Activated naive CD4-positive, alpha-beta T cell (primary cell): ENCODE measurements at places on chromosomes 6 and 20.

DNA sequence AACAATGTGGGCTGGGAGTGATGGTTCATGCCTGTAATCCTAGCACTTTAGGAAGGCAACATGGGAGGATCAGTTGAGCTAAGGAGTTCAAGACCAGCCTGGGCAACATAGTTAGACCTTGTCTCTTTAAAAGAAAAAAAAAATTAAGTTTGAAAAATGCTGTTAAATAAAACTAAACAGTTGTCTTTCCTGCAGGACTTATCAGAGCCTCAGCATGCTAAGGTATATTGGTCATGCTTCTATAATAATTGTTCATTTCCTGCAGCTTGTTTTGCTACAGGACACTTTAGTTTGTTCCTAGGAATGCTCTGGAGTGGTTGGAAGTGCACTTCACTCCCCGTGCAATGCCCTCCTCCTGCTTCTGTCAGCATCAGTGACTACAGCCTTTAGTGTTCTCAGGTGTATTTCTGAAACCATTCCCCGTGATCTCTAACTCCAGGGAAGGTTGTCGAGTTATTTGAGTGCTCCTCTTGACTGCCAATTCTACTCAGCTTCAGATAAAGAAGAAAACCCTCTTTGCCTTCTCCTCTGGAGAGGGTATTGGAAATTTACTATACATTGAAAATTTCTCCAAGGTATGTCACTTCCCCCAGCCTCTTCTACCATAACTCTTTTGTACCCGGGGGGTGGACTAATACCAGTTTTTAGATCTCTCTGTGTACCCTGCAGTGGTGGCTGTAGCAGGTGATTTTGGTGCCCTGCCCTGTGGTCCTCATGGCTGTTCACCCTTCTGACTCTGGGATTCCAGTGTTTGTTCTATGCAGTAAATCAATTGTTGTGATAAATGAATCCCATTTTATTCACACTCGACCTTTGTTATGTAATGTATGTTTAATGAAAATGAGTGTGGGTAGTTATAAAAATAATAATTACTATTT lies 33.8 kb downstream of the NHLRC1 start:
- no peak for DNase-seq

GRCh38 chr6:135062735-135063134 lies 8.1 kb upstream of the HBS1L start:
- no peak for DNase-seq

DNA sequence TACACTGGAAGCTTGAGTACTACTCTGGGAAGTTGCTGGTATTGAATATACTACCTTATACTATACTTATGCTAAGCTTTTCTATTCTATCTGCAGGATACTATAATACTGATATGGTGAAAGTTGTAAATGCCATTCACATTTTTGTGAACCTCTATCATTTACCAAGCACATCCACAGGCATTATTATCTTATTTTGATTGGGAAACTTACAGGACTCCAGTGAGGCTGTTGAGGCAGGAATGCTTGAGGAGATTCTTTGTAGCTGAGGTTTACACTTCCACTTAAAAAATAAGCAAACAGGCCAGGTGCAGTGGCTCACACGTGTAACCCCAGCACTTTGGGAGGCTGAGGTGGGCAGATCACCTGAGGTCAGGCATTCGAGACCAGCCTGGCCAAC lies 442.9 kb downstream of the QKI start:
- no peak for DNase-seq

DNA sequence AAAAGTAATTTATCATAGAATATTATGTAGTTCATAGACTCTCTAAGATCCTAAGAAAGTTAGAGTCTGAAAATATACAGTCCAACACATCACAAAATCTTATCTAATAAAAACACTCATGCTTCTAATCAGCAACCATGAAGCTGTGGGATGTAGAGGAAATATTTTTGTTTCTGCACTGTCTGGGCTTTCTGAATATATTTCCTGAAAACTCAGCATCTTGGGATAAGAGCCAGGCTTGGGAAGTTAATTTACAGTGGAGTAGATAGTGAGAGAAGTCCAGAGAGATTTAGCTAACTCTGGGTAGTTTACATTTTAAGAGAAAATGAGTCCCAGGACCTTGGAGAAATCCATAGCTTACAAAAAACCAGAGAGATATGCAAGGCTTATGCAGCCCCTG lies 150.4 kb upstream of the BMP5 start:
- no peak for DNase-seq

- DNase-seq = no peak
These were observed 13.8 kb downstream of the RNF144B start for GRCh38 chr6:18400831-18401446.

- DNase-seq = no peak
These were observed 169.7 kb downstream of the EYA4 start for GRCh38 chr6:133410638-133411435.

- DNase-seq = no peak
These were observed 15.4 kb downstream of the FKBP1A start for GRCh38 chr20:1377341-1377871.

DNA sequence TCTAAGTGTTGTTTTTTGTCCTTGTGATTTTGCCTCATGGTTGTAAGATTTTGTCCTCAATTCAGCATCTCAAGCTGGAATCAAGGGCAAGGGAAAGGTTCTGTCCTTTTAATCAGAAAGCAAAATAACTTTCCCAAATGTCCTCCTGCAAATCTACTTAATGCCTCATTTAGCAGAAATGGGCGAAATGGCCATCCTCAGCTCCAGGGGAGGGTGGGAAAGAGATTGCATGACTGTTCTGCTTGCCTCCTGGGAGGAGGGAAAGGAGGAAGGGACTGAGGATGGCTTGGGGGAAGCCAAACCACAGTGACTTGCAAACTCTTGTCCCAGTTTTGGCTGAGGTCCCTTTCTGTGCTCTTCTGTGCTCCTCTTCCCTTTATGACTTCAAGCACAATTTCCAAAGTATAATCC lies 43.4 kb downstream of the TNFAIP3 start:
- no peak for DNase-seq

DNA sequence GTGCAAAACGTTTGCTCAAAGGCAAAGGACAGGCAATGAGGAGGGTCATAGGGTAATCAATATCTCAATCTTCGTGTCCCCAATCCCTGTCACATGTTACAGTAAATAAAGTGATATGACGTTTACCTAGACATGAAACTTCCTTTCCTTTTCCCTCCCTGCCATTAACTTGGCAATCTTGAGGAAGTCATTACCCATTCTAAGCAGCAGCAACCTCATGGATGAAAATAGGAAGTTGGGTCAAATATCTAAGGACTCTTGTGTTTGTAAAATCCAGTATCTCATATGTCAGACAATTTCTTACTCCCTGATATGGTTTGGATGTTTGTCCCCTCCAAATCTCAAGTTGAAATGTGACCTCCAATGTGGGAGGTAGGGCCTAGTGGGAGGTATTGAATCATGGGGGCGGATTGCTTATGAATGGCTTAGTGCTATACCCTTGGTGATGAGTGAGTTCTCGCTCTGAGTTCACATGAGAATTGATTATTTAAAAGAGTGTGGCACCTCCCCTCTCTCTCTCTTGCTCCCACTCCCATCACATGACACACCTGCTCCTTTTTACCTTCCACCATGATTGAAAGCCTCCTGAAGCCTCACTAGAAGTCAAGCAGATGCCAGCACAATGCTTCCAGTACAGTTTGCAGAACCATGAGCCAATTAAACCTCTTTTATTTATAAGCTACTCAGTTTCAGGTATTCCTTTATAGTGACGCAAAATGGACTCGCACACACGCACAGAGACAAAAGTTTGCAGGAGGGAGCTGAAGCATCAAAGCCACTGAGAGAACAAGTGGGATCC lies 545.9 kb upstream of the JARID2 start:
- no peak for DNase-seq

GRCh38 chr6:111921103-111921502 lies 47.9 kb upstream of the FYN start:
- no peak for DNase-seq

DNA sequence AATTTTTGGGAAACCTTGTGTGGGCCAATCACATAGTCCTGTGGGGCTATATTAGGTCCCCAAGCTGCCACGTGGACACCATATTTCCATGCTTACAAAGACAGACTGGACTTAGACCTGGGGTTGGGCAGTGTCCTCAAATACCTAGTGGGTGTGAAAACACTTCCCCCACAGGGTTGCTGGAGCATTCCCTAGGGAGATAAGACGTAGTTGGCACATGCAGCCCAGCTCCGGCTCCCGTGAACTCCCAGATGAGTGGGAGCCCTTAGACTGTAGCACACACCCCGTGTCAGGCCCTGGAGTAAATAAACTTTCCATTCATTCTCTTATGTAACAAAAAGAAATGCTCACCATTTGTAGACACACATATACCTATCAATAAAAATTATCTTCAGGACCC lies 14.2 kb downstream of the KCNG1 start:
- no peak for DNase-seq

DNA sequence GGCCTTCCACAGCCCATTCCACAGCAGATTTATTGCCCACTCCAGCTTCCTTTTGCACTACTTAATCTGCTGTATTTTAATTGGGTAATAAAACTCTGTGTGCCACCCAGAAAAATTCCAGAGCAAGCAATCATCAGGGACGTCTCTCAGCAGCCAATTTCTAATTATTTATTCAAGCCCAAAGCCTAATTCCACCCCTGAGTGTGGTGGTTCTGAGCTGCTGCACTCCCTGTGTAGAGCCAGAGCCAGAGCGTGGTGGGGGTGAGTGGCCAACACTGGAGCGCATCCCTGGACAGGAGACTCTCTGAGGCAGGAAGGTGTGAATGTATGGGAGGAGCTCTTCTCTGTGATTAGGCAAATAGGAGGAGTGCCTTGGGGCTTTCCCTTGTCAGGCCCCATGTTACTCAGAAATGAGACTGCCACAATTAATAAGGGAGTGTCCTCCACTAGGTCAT lies 66.1 kb downstream of the CD24 start:
- no peak for DNase-seq

GRCh38 chr6:168885751-168886742 lies 367.6 kb downstream of the THBS2 start:
- no peak for DNase-seq

- no peak for DNase-seq
These were observed 418.4 kb upstream of the JAG1 start for GRCh38 chr20:11092151-11092550.

GRCh38 chr6:44060612-44061374 lies 66.5 kb downstream of the MRPL14 start:
- DNase-seq = no peak

- no peak for DNase-seq
These were observed 42.6 kb downstream of the IRF4 start for GRCh38 chr6:434051-434705.

- no peak for DNase-seq
These were observed 32.0 kb downstream of the TFAP2A start for GRCh38 chr6:10382728-10383330.

DNA sequence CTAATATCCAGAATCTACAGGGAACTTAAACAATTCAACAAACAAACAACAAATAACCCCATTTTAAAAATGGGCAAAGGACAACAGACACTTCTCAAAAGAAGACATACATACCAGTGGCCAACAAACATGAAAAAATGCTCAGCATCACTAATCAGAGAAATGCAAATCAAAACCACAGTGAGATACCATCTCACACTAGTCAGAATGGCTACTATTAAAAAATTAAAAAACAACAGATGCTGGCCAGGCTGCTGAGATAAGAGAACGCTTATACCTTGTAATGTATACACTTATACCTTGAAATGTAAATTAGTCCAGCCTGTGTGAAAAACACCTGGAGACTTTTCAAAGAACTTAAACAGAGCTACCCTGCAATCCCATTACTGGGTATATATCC lies 166.8 kb downstream of the IBTK start:
- DNase-seq = no peak
